ENCODE measurements at places on chromosomes 7 and 10.

- DNase-seq, result no peak
These were observed 30.0 kb downstream of the EEPD1 start for GRCh38 chr7:36182854-36183604.

- DNase-seq, result no peak
These were observed 88.9 kb upstream of the PAX2 start for GRCh38 chr10:100656454-100656853.

DNA sequence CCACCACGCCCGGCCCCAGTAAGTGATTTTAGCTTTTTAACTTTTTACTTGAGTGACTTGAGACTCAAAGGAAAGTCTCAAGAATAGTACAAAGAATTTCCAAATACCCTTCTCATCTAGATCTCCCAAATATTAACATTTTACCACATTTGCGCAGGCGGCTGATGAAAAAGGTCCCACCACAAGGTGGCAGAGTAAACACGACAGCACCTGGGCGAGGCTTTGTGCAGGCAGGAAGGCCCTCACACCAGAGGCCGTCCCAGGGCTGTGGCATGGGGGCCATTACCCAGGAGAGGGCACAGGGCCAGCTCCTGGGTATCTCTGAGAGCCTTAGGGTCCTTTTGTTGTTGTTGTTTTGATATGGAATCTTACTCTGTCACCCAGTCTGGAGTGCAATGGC, 50.0 kb upstream of the WIPI2 start:
- DNase-seq, result no peak

- no peak for DNase-seq
These were observed 2.5 kb downstream of the NRAP start for GRCh38 chr10:113661332-113661731.

- no peak for DNase-seq
These were observed 13.8 kb downstream of the CYP3A5 start for GRCh38 chr7:99666013-99666395.

GRCh38 chr10:69172241-69172982, 7.6 kb upstream of the SUPV3L1 start:
- no peak for DNase-seq
